ENCODE measurements at places on chromosomes 7 and 10. TPM values are rescaled to one million over a fixed set of nuclear protein-coding genes. Genes with fewer than 3 reads are reported as not detected.

The DDX56 gene
- 53.5 TPM for total RNA-seq

The EBLN1 gene
- total RNA-seq: not detected

The WIPF3 gene
- total RNA-seq: 0.67 TPM

The HOXA10 gene
- total RNA-seq: 0.38 TPM

The ZNF783 gene
- 18.8 TPM for total RNA-seq

The PHYH gene
- 29.6 TPM for total RNA-seq

The GRID2IP gene
- total RNA-seq: 0.46 TPM

The SPDYE11 gene
- not detected for total RNA-seq

The ANK3 gene
- total RNA-seq: 91.1 TPM

- DNase-seq: peak; percentile 39
Measured at GRCh38 chr10:125085258-125086054, 74.9 kb downstream of the CTBP2 start.

DNA sequence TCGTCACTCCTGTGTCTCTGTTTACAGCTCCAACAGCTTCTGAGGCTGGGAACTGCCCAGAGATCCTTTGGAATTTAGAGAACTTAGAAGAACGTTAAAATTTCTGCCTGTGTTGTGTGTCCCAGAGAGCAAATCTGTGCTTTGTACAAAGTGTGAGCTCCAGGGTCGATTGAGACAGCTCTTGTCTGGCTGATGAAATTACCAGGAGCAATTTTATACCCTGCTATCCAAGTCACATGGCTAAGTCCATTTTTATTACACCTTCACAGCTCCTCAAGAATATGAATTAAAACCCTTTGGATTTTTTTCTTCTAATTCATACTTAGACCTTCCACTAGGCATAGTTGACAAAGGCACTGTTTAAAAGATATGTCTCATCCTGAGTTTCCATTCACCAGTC, 46.5 kb upstream of the INSYN2A start:
- no peak for DNase-seq

- DNase-seq: no peak
Measured at GRCh38 chr7:152966189-152966588, 206.6 kb downstream of the ACTR3B start.

- DNase-seq: no peak
Measured at GRCh38 chr7:7434329-7434728, 101.3 kb downstream of the COL28A1 start.

GRCh38 chr7:100545360-100546128, 6.5 kb downstream of the AGFG2 start:
- no peak for DNase-seq

DNA sequence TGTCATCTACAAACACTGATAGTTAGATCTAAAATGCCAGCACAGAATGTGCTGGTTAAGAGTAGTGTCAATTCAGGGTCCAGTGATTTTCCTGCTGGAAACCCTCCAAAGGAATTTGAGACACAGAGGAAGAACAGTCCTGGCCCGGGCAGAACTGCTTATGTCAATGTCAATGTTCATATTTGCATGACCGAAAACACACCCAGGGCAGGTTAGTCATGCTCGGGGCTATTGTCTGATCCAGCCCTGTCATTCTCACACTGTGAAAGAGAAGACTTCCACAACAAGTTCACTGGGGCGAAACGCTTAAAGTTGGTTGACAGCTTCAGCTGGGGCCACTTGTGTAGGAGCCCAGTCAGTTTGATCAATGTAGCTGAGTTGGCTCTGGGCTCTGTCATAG, 139.3 kb downstream of the C1GALT1 start:
- DNase-seq: no peak

GRCh38 chr7:158472596-158472995, 115.0 kb downstream of the PTPRN2 start:
- no peak for DNase-seq

- no peak for DNase-seq
Measured at GRCh38 chr7:104895522-104896236, 118.3 kb upstream of the KMT2E start.

DNA sequence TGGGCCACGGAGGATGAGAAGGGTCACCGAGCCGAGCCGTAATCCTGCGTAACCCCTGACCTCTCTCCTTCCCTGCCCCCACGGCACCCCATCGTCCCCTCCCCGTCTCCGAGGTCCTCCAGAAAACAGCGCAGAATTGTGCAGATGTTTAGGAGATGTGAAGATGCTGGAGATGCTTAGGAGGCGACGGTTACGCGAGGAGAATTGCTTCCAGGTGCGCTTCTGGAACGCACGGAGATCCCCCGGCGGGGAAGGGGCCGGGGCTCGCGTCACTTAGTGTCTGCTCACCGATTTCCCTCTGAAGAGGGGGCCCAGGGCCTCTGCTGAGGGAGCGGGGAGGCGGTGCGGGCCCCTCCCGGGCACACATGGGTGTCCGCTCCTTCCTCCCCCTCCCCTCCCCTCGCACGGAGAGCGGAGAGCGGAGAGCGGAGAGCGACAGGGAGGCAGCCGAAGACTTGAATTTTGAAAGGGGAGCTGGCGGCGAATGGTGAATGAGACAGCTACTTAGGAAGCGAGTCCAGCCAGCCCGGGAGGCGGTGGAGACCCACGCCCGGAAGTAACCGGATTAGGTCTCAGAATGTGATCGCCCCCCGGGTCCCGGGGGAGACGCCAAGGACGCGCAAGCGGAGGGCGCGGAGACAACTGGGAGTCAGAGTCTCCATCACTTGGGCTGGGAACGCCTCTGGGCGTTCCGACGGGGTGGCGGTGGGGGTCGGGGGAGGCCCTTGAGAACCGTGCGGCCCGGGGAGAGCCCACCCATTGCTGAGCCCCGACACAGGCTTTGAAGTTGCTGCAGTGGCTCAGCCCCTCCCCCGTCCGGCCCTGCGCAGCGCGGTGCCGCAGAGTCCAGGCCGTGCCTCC, 8.7 kb upstream of the EN2 start:
- DNase-seq: peak; percentile 41

DNA sequence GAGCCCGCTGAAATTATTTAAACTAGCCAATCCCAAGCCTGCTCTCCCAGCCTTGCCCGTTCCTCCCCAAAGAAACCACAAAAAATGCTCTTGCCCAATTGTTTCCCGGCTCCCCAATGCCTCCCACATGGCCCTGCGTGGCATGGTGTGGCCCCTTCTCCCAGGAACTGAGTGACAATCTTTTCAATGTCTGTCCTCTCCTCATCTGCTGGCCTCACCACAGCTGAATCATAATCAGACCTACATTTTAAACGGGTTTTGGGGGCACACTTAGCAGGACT, 201.5 kb downstream of the PRPF18 start:
- no peak for DNase-seq

DNA sequence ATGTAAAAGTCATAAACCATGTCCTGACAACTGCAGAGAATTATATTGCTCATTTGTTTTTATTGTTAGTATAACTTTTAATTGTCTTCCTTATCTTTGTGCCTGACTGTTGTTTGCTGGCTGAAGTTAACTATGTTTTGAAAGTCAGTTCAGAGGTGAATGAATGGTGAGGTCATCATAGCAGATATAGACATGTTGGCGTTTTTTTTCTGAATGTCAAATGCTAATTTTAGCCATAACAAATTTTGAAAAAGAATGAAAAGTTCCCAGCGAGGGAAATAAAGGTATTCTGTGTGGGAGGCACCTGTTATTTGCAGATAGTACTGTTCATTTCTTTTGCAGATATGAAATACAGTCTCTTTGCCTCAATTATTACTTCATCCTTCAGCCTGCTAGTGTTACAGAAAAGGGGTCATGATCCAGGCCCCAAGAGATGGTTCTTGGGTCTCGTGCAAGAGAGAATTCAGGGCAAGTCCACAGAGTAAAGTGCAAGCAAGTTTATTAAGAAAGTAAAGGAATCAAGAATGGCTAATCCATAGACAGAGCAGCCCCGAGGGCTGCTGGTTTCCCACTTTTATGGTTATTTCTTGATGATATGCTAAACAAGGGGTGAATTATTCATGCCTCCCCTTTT, 96.5 kb downstream of the CAMK1D start:
- DNase-seq: no peak

DNA sequence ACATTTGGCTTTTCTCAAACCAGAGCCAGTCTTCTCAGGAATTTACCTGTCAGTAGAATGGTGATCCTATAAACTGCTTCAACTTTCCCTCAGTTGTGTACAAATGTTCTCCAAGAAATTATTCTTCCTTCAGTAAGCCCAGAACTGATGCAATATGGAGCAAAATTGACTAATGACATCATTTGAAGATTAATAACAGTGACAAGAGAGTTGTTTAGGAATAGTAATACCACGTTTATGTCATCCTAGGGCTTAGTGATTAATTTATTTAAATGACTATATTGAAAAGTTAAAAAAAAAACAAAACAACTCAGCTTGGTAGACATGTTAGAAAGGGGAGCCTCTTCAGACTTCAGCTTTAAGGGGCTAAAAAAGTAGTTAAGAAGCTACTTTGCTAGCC, 933.2 kb downstream of the GATA3 start:
- DNase-seq: no peak

- no peak for DNase-seq
Measured at GRCh38 chr7:100516135-100516812, 22.7 kb upstream of the AGFG2 start.

GRCh38 chr10:61721431-61721830, 58.7 kb downstream of the CABCOCO1 start:
- DNase-seq: no peak

DNA sequence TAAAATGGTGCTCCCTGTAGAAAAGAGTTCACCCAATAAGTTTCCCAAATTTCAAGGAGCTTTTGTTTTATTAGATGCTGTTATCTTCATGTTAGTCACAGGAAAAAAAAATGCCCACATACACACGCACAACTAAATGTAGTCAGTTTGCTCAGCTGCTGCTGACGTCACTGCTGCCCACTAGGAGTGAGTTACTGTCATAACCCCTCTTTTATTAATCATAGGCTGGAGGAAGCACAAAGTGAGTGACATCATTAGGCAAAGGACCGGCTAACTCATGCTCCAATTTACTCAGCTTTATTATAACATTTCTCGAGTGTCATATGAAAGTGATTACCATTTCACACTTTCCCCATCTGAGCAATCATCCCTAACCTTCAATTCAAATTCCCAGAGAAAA, 6.7 kb upstream of the INHBA start:
- DNase-seq: no peak

- DNase-seq: peak; percentile 79
Measured at GRCh38 chr7:7969306-7970236, 975 bp downstream of the GLCCI1 start.

GRCh38 chr10:71835671-71836595, 15.1 kb downstream of the PSAP start:
- no peak for DNase-seq

- no peak for DNase-seq
Measured at GRCh38 chr7:20328692-20329091, 2.0 kb upstream of the ITGB8 start.

GRCh38 chr7:12967322-12967721, 279.9 kb downstream of the ARL4A start:
- DNase-seq: no peak

DNA sequence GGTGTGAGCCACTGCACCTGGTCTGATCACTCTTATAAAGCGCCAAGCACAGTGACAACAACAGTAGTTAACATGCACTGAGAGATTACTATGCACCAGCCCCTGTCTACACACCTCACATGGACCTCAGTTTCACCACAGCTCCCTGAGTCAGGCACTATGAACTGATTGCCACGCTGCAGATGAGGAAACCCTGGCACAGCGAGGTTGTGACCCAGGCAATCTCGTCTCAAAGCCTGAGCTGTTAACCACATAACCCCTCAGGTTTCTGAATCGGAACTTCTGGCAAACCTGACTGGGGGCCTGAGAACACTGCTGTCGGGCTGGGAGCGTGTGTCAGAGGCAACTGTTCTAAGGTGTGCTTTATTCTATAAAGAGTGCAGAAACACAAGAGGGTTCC, 150.8 kb downstream of the RNF216 start:
- no peak for DNase-seq

GRCh38 chr10:52077814-52078213, 236.3 kb upstream of the DKK1 start:
- no peak for DNase-seq

DNA sequence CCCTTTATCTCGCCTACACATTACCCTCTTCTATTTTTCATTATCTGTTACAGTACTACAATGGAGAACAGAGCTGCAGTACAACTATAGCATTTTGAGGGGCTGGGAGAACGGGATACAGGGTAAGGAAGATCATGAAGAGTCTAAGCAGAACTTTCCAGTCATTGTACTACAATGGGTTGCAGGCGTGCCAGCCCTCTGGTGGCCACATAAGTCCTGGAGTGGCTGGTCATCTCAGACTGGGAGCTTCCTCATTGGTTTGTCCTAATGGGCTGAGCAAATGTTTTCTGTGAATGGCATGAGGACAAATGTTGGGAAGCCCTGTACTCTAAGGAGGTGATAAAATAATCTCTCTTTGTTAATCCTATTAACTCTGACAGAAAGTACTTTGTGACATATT, 33.0 kb downstream of the TMEM106B start:
- peak; percentile 61 for DNase-seq

GRCh38 chr7:107045195-107045960, 873 bp downstream of the PRKAR2B start:
- DNase-seq: no peak

DNA sequence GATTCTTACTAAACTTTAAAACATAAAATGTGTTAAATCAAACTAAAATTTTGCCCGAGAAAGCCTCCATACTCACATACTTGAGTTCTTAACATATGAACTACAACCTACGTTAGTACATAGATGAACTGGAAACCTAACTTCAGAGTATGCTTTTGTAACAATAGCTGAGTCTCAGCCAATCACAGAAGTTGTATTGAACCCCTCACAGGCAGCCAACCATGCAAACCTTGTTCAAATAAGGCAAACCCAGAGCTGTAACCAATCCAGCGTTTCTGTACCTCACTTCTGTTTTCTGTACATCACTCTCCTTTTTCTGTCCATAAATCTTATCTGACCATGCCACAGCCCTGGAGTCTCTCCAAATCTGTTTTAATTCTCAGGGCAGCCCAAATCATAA, 157.3 kb upstream of the COL1A2 start:
- DNase-seq: no peak

DNA sequence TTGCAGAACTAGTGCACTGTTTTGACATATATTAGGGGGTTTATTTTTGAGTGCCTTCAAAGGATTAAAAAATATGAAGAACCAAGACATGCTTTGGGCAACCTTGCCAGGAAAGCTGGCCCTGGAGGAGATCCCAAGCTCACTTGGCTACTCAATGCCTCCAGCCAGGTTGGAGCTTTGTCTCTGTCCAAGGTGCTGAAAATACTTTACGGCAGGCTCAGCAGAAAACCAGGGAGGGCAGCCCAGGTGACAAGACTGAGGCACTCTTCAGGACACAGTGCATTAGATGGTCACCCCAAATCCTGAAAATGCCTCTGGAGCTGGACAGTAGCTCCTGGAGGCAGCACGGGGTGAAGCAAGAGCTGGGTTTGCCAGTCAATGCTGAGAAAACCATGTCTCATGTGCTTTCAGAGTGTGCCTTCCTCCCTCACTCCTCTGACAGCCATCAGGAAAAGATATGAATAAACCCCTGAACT, 5.8 kb upstream of the KCNH2 start:
- DNase-seq: no peak

- DNase-seq: no peak
Measured at GRCh38 chr7:31688372-31688771, 1.4 kb downstream of the PPP1R17 start.

GRCh38 chr7:13981070-13981469, 8.4 kb downstream of the ETV1 start:
- DNase-seq: no peak

- DNase-seq: peak; percentile 86
Measured at GRCh38 chr10:122019414-122019975, 30.5 kb downstream of the TACC2 start.
